CD4-positive, alpha-beta memory T cell (primary cell): ENCODE measurements at places on chromosomes 7 and 10. TPM values are rescaled to one million over a fixed set of nuclear protein-coding genes. Genes with fewer than 3 reads are reported as not detected.

Gene CYP3A4
- polyA plus RNA-seq = not detected

Gene KIF20B
- polyA plus RNA-seq = 15.8 TPM

Gene INHBA
- polyA plus RNA-seq = not detected

Gene CTAGE8
- 0.45 TPM for polyA plus RNA-seq

Gene PON3
- not detected for polyA plus RNA-seq

Gene VPS50
- polyA plus RNA-seq = 17.0 TPM

Gene EVX1
- polyA plus RNA-seq = not detected

Gene PRSS37
- 0.16 TPM for polyA plus RNA-seq

Gene SPDYE5
- polyA plus RNA-seq = not detected

Gene KCNH2
- 1.8 TPM for polyA plus RNA-seq

Gene SHTN1
- not detected for polyA plus RNA-seq

Gene KIAA1549
- not detected for polyA plus RNA-seq

Gene SLC26A4
- polyA plus RNA-seq = not detected

- no peak overlapping the region for H3K27ac ChIP-seq
- DNase-seq = peak; percentile 27
- H3K27me3 ChIP-seq = peaks cover 31% of the 10 kb centered on the region
- H3K36me3 ChIP-seq = no peaks in the 10 kb centered on the region
- H3K4me3 ChIP-seq = no peak overlapping the region
Measured at GRCh38 chr7:112204499-112205342, 1.5 kb downstream of the DOCK4 start.

- H3K27ac ChIP-seq = no peak overlapping the region
- H3K36me3 ChIP-seq = peaks cover 4% of the 10 kb centered on the region
- DNase-seq = no peak
- H3K4me3 ChIP-seq = no peak overlapping the region
- H3K4me1 ChIP-seq = peaks cover 28% of the 10 kb centered on the region
- H3K27me3 ChIP-seq = no peaks in the 10 kb centered on the region
Measured at GRCh38 chr7:4730971-4731370, 44.5 kb upstream of the AP5Z1 start.

DNA sequence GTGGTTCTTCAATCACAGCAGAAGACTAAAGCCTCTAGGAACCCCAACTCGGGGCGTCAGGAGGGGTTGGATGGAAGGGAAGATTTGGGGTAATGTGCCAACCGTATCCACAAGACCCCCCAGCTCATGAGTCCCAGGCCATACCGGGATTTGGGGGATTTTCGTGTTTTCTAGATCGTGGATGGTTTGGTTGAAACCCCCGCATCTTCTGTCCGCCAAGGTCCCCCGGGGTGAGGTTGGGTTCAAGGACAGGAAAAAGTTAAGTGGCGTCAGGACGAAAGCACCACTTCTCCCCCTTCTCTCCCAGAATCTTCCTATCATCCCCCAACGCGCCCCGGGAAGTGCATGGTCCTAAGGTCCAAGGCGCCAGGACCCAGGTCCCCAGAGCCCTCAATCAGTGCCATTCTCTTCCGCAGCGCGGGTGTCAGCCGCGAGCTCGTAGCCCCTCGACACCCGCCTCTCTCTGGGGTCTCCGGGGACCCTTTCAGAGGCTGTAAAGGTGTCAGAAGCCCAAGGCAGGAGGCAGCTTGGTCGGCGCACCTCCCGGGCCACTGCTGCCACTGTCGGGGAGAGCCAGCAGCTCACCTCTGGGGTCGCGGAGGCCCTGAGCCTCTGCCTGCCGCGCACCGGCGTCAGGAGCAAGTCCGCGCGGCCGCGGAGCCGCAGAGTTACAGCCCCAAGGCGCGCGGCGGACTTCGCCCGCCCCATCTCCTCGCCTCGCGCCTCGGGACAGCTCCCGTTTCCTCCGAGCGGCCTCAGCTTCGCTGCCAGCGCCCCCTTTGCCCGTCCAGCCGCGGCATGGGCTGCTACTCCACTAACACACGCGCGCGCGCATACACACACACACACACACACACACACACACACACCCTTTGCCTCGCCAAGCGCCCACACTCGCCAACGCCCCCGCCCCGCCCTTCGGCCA, 1.5 kb downstream of the MKX start:
- H3K27ac ChIP-seq = no peak overlapping the region
- H3K4me1 ChIP-seq = peaks cover 56% of the 10 kb centered on the region
- H3K27me3 ChIP-seq = peaks cover 58% of the 10 kb centered on the region
- H3K36me3 ChIP-seq = no peaks in the 10 kb centered on the region
- H3K4me3 ChIP-seq = peak overlapping the region; percentile 68
- DNase-seq = peak; percentile 25

GRCh38 chr10:104246976-104247375, 7.7 kb upstream of the GSTO1 start:
- H3K27ac ChIP-seq = no peak overlapping the region
- H3K36me3 ChIP-seq = no peaks in the 10 kb centered on the region
- no peak for DNase-seq
- no peaks in the 10 kb centered on the region for H3K4me1 ChIP-seq

GRCh38 chr7:40777730-40778312, 643.0 kb downstream of the SUGCT start:
- H3K36me3 ChIP-seq = no peaks in the 10 kb centered on the region
- no peak overlapping the region for H3K4me3 ChIP-seq
- H3K27me3 ChIP-seq = no peaks in the 10 kb centered on the region

DNA sequence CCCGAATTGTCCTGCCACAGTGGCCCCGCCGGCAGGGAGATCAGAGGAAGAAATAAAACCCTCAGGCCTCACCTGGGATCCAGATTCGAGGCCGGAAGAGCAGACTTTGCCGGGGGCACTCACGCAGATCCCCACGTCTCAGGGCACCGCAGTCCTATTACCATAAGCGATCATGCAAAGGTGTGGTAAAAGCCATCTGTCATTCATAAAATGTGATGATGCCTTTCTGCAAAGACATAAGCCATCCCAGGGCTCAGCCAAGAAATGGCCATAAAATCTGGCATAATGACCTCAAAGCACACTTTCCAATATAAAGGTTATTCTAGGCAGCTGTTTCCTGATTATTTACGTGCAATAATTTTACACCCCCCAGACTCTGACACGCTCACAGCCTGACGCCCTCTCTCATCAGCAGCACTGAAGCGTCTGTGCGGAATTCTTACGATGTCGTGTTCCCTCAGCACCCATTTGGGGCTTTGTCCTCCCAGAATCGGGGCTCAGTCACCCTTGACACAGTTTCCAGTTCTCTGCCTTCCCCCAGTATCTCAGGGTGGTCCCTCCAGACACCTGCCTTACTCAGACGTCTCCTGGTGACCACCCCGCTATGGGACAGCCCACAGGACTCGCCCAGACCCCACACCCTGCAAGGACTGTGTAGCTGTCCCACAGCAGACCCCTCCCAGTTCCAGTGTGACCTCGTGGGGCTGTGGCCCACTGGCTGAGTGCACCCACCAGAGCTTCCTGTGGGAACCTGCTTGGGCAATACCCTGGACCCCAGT, 74.3 kb upstream of the FAM20C start:
- no peak overlapping the region for H3K27ac ChIP-seq
- H3K4me3 ChIP-seq = no peak overlapping the region
- H3K27me3 ChIP-seq = no peaks in the 10 kb centered on the region
- no peaks in the 10 kb centered on the region for H3K36me3 ChIP-seq

GRCh38 chr10:124291001-124291701, 127.6 kb downstream of the OAT start:
- no peaks in the 10 kb centered on the region for H3K36me3 ChIP-seq
- H3K27me3 ChIP-seq = no peaks in the 10 kb centered on the region
- no peak for DNase-seq
- H3K4me1 ChIP-seq = no peaks in the 10 kb centered on the region
- H3K27ac ChIP-seq = no peak overlapping the region

DNA sequence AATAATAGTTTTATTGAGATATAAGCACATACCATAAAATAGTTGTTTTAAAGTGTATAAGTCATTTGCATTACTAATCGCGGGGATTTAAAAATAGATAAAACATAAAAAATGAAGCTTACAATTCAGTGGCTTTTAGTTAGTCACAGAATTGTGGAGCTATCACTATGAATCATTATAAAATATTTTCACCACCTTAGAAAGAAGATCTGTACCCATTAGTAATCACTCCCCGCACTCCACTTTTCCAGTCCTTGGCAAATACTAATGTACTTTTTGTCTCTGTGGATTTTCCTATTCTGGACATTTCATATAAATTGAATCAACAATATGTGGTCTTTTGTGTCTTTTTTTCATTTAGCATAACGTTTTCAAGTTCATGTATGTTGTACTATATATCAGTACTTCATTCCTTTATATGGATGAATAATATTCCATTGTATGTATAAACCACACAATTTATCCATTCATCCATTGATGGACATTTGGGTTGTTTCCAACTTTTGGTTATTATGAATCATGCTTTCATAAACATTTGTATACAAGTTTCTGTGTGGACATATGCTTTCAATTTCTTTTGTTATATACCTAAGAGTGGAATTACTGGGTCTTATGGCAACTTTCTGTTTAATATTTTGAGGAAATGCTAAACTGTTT, 162.5 kb downstream of the MAGI2 start:
- H3K27me3 ChIP-seq = no peaks in the 10 kb centered on the region
- H3K36me3 ChIP-seq = no peaks in the 10 kb centered on the region
- no peak overlapping the region for H3K27ac ChIP-seq
- DNase-seq = no peak
- no peaks in the 10 kb centered on the region for H3K4me1 ChIP-seq

DNA sequence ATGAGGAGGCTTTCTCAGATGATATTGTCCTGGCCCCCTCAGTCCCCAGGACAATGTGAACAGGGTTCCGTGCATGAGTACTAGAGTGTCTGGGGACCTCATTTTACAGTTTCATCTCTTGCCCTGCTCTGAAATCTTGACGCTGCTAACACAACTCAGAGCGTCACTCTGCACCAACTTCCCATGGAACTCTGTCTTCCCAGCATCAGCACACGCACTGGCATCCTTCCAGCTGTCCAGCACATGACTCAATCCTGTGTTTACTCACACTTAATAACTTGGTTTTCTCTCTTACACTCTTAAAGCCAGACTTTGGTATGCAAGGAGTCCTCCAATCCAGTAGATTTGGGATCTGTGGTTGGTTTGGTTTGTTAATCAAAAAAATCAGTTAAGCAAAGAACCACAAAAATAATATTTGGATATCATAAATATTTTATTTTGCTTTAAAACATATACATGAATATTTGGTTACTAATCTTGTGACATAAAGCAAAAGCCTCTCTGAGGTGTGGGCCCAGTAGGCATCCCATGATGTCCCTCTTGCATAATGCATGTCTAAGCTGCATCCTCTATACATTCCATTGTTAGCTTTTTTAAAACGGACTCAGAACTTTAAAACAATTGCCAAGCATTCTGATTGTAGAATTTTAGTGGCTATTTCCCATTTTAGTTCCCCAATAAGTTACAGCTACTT, 131.0 kb downstream of the CXCL12 start:
- H3K27me3 ChIP-seq = no peaks in the 10 kb centered on the region
- H3K4me1 ChIP-seq = no peaks in the 10 kb centered on the region
- DNase-seq = no peak
- H3K27ac ChIP-seq = no peak overlapping the region
- no peak overlapping the region for H3K4me3 ChIP-seq

DNA sequence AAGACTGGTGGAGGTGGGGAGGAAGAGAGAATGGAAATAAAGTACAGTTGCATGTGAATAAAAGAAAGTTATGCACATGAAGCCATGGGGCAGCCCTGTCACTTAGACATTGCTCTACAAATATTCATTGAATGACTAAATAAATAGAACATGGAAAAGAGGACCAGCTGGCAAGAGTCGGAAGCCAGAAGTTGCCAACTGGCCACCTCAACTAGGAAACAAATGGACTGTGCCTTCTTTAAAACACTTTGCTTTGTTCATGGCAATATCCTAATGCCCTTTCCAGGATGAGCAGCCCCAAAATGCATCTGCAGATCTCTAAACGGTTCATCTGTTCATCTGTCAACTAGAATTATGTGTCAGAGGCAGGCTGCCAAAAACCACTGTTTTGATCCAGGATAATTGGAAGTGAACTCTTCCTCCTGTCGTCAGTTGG, 157.3 kb downstream of the NOC3L start:
- DNase-seq = no peak
- H3K27ac ChIP-seq = no peak overlapping the region
- peaks cover 5% of the 10 kb centered on the region for H3K4me1 ChIP-seq
- H3K27me3 ChIP-seq = no peaks in the 10 kb centered on the region
- H3K4me3 ChIP-seq = no peak overlapping the region
- H3K36me3 ChIP-seq = no peaks in the 10 kb centered on the region

DNA sequence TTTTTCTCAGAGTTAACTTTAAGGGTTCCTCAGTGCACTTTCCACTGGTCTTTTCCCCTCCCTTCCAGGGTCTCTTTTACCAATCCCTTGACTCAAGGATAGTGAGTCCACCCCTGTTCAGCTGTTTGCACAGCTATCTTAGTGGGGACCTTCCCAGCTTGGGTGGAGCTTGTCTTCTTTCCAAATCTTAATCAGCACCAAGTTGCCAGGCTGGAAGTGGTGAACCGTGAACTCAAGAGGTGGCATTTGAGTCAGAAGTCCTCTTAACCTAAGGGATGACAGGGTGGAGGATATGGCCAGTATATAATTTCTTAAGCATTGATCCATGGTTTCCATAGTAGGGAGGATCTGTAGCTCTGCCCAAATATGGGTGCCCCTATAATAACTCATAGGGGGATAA, 25.0 kb downstream of the MAPK8 start:
- DNase-seq = no peak
- no peaks in the 10 kb centered on the region for H3K27me3 ChIP-seq
- H3K36me3 ChIP-seq = no peaks in the 10 kb centered on the region
- H3K4me1 ChIP-seq = no peaks in the 10 kb centered on the region
- H3K4me3 ChIP-seq = no peak overlapping the region

GRCh38 chr10:113298616-113299015, 254.2 kb upstream of the HABP2 start:
- H3K27me3 ChIP-seq = peaks cover 3% of the 10 kb centered on the region
- H3K4me1 ChIP-seq = no peaks in the 10 kb centered on the region
- DNase-seq = no peak
- H3K27ac ChIP-seq = no peak overlapping the region
- no peaks in the 10 kb centered on the region for H3K36me3 ChIP-seq
- no peak overlapping the region for H3K4me3 ChIP-seq

DNA sequence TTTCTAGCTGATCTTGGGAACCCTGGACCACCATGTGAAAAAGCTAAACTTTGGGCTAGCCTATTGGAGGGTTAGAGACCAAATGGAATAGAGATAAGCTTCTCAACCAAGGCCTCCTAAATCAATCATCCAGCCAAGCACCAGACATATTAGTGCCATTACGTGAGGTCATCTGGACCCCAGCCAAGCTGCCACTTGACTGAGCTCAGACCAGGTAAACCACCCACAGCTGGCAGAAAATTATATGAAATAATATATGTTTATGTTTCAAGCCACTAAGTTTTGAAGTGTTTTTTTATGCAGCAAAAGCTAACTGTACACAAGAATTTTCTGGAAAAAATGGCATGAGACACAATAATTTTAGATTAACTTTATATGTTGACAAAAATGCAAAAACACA, 82.6 kb upstream of the PCGF5 start:
- no peaks in the 10 kb centered on the region for H3K27me3 ChIP-seq
- H3K4me3 ChIP-seq = no peak overlapping the region
- H3K27ac ChIP-seq = no peak overlapping the region
- H3K4me1 ChIP-seq = no peaks in the 10 kb centered on the region
- DNase-seq = no peak

- no peaks in the 10 kb centered on the region for H3K4me1 ChIP-seq
- H3K27me3 ChIP-seq = no peaks in the 10 kb centered on the region
- H3K36me3 ChIP-seq = no peaks in the 10 kb centered on the region
- DNase-seq = no peak
- no peak overlapping the region for H3K27ac ChIP-seq
Measured at GRCh38 chr7:16430133-16430532, 8.8 kb upstream of the CRPPA start.

- H3K27ac ChIP-seq = peak overlapping the region; percentile 97
- no peaks in the 10 kb centered on the region for H3K27me3 ChIP-seq
- peak overlapping the region; percentile 37 for H3K4me3 ChIP-seq
Measured at GRCh38 chr10:84138478-84139125, 707 bp upstream of the GHITM start.
